H7 (cell line): ENCODE measurements at places on chromosomes 3 and 15. TPM values are rescaled to one million over a fixed set of nuclear protein-coding genes. Genes with fewer than 3 reads are reported as not detected.

Gene FETUB
- not detected in 2 replicates for total RNA-seq

Gene TM4SF18
- 2.6 and 4.9 TPM in 2 replicates for total RNA-seq

Gene CELF6
- total RNA-seq, result 0.21 TPM in 1 of 2 replicates, not detected in the other

Gene STRIT1
- total RNA-seq, result not detected in 2 replicates

Gene IL17RB
- 7.2 and 8.9 TPM in 2 replicates for total RNA-seq

Gene PLEKHO2
- total RNA-seq, result 14.5 and 17.0 TPM in 2 replicates

Gene ARL6
- 3.6 and 5.2 TPM in 2 replicates for total RNA-seq

Gene PPP1R14D
- total RNA-seq, result not detected in 2 replicates

Gene SHC4
- 0.03 and 1.1 TPM in 2 replicates for total RNA-seq

Gene IFT122
- total RNA-seq, result 15.0 and 22.0 TPM in 2 replicates

Gene ETV5
- 51.1 and 60.9 TPM in 2 replicates for total RNA-seq

Gene KNG1
- total RNA-seq, result not detected in 2 replicates

Gene TPRG1
- 0.35 and 1.4 TPM in 2 replicates for total RNA-seq

Gene NR1I2
- 0.87 and 1.6 TPM in 2 replicates for total RNA-seq

Gene MCTP2
- 4.2 and 4.7 TPM in 2 replicates for total RNA-seq

Gene LCTL
- 1.9 TPM in 2 replicates for total RNA-seq

Gene CHRM5
- total RNA-seq, result not detected in 2 replicates

Gene IREB2
- 37.6 and 49.9 TPM in 2 replicates for total RNA-seq

Gene MYO5A
- 9.7 and 13.4 TPM in 2 replicates for total RNA-seq

Gene TBL1XR1
- 119 and 156 TPM in 2 replicates for total RNA-seq

Gene NOX5
- not detected in 2 replicates for total RNA-seq

Gene CDAN1
- total RNA-seq, result 14.3 and 15.9 TPM in 2 replicates

Gene BFSP2
- not detected in 2 replicates for total RNA-seq

Gene CTXND1
- 0.15 TPM in 1 of 2 replicates, not detected in the other for total RNA-seq

Gene MAP2K1
- 42.6 and 45.8 TPM in 2 replicates for total RNA-seq

Gene MYL3
- 3.0 and 4.1 TPM in 2 replicates for total RNA-seq

Gene ECE2
- not detected in 2 replicates for total RNA-seq

Gene GAP43
- 24.8 and 26.4 TPM in 2 replicates for total RNA-seq

Gene KIF15
- 19.3 and 38.8 TPM in 2 replicates for total RNA-seq

Gene GPR62
- 0.14 TPM in 1 of 2 replicates, not detected in the other for total RNA-seq

Gene CHRNA3
- total RNA-seq, result 2.6 and 4.4 TPM in 2 replicates

Gene FAM131A
- 36.9 and 41.1 TPM in 2 replicates for total RNA-seq
